ENCODE measurements at places on chromosomes 1 and 21.

DNA sequence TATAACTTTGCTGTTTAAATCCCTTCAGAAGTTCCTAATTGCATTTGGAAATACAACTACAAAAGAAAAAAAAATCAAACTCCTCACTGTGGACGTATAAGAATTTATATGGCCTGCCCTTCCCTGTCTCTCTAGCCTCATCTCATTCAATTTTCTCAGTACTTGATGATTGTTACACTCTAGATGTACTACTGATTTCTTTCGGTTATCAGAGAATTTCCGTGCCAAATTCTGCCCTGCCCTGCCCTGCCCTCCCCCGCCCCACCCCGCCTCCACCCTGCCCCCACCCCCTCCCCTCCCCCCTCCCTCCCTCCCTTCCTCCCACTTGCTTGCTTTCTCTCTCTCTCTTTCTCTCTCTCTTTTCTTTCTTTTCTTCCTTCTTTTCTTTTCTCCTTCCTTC lies 71.7 kb upstream of the MPC2 start:
- DNase-seq = no peak

DNA sequence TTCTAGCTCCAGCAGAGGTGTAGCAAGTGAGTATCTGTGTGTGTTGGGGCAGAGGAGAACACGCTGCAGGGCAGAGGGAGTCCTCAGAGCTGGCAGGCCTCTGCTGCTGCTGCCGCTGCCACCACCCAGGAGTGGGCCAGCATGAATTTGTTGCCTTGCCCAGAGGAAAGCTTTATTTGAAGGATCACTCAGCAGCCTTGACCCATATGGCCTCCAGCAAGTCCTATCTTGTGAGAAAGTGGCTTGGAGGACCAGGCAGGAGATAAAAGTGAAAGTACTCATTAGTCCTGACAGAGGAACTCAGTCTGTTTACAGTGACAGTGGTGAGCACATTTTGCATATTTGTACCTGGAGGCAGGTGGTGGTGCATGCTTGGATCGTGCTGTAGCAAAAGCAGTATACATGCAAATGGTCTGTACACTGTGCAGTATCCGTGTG lies 3.1 kb downstream of the TRAF5 start:
- DNase-seq = no peak

GRCh38 chr21:7917729-7918128 lies 2603.7 kb upstream of the TPTE start:
- no peak for DNase-seq

GRCh38 chr1:3850857-3851256 lies 6.2 kb downstream of the CEP104 start:
- no peak for DNase-seq

GRCh38 chr1:17274186-17275170 lies 25.6 kb downstream of the PADI3 start:
- peak; percentile 75 for DNase-seq

DNA sequence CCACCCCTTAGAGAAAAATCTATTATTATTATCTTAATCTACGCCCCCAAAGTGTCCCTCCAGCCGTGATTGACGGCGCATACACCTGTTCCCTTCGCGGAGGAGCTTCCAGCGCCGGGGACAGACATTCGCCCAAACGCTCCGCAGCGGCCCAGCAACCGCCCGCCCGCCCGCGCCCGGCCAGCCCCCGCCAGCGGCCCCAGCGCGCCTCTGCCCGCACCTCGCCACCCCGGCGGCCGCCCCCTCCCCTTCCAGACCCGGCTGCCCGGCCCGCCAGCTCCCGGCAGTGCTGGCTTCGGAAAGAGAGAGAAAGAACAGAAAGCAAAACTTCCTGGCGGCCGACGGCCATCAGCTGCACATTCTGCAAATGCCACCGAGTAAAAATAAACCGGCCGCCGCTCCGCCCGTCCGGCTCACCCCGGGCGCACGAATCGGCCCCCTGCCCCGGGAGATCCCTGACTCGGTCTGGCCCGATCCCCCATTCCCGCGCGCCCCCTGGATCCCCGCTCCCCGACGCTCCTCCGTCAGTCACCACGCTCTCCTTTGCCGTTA lies 1.6 kb downstream of the CASZ1 start:
- no peak for DNase-seq

DNA sequence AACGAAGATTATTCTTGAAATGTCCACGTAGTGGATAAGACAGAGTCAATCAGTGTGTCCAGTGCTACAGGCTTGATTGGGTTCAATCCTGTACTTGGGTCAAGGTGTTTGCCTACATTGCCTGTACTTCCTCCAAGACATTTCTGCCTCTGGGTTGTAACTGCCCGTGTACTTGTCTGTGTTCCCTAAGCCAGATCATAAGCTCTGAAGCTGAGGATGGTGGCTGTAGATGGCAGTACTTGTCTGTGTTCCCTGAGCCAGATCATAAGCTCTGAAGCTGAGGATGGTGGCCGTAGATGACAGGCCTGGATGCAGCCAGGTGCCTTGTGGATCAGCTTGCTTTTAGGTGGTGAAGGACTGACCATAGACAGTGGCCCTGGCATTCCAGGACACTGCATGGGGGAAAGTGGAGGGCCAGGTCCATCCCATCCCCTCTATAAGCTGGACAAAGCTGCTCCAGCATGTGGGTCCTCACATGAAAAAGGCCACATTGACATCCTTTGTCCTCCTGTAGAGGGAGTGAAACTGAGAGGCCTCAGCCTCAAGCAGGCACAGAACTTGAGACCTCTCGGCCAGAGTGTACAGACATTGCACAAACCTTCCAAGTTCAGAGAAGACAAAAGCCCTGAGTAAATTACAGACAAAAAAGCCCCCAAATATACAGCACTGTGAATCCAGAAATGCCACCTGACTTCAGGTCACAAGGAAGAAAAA lies 2.0 kb upstream of the SRM start:
- no peak for DNase-seq

DNA sequence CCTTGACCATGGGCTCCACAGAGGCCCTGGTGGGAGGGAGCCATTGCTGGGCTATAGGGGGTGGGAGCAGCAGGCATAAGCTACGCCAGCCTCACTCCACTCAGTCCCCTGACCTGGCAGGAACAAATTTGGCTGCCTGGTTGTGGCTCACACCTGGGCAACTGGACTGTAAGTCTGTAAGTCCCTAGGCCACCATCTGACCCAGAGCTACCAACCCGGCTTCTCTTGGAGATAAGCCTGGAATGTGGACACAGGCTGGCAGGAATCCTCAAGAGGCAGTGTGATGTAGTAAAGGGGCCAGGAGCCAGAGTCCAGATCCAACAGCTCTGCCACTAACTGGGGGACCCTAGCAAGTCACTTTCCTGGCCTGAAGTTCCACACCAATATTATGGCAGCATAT lies 11.4 kb downstream of the NCF2 start:
- no peak for DNase-seq

GRCh38 chr21:15134701-15135470 lies 70.1 kb upstream of the NRIP1 start:
- no peak for DNase-seq

DNA sequence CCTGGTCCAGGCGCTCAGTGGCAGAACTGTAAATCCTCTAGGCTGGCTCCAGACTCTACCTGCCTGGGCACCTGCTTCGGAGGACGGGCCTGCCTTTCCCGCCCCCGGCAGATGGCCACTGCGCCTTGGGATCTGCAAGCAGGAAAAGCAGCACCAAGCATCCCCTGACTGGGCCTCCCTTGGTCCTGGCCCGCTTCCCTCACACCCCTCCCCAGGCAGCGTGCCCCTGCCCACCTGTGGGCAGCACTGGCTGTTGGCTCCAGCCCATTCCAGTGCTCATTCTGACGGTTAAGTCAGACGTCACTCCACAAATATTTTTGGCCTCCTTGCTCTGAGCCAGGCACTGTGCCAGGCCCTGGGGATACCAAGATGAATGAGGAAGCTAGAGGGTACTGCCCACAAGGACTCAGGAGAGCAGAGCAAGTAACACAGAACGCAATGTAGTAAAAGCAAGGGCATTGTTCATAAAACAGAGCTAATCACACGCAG lies 22.0 kb upstream of the BLACAT1 start:
- no peak for DNase-seq

DNA sequence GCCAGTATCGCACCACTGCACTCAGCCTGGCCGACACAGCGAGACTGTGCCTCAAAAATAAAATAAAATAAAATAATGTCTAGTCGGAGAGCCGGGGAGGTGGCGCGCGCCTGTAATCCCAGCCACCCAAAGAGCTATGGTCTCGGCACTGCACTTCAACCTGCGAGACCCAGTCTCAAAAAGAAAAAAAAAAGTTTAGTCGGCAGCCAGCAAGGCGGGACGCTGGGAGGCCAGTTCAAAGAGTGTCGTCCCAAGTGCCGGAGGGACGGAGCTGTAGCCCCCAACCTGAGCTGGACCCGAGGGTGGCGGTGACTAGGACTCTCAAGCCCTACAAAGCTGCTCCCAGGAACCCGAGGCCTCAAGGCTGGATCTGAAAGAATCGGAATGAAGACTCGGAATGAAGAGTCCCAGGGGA lies 632 bp upstream of the FALEC start:
- no peak for DNase-seq
